Activated naive CD4-positive, alpha-beta T cell treated with Interleukin-2 at 50 U/mL for 16 hours (primary cell): ENCODE measurements at places on chromosomes 3 and 15.

DNA sequence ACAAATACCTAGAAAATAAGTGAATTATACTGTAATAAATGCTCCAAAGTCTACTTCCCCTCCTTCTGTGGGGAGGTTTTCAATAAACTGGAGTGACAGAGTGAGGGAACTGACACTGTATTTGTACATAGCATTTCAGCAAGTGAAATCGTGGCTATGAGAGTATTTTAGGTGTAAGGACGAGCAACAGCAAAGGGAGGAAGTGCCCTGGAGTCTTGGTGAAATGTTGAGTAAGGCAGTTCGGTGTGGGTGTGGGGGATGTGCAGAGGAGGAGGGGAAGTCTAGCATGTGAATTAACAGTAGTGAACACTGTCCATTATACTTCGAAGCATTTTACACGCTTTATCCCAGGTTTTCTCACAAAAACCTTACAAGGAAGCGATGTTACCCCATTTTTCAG, 18.1 kb upstream of the P2RY13 start:
- no peak for DNase-seq

- DNase-seq: no peak
Observed at GRCh38 chr3:43176666-43177065, 70.8 kb upstream of the POMGNT2 start.

DNA sequence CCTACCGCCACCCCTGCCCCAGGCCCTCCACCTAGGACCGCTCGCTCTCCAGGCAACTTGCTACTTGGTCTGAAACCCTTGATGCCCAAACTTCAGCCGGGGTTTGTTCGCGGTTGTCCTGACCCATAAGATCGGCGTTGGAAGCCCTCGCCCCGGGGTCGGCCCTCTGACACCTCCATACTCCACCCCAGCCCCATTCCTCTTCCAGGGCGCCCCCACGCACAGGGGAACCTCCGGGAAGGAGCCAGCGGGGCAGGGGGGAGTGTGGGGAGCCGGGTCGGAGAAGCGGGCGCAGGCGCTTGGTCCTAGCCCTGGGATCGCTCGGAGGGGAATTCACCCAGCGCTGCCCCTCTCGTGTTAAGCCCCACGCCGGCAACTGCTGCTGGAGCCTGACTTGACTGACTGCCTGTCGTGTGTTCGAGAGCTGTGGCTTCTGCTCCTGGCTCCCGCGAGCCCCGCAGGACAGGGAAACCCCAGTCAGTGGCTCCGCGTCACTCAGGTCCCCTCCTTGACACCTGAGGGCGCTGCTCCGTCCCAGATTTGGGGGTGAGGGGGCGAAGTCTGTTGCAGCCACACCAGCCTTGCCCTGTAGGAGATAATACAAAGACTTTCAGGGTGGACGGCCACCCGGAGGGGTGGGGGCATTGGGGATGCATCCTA, 675 bp downstream of the RYR3 start:
- no peak for DNase-seq

GRCh38 chr3:48697952-48698351, 12.2 kb upstream of the NCKIPSD start:
- no peak for DNase-seq

DNA sequence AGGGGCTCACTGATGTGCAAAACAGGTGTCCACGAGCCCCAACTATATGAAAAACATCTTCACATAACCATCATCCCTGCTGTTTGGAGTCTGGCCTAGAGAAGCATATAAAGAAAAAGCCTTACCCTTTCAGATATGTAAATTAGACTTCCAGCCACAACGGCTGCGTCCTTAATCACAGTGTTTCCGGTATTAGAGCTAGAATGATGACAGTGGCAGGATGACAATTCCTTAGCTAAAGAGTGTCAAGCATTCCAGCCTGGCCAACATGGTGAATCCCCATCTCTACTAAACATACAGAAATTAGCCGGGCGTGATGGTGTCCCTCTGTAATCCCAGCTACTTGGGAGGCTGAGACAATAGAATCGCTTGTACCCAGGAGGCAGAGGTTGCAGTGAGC, 19.5 kb upstream of the SAMD7 start:
- no peak for DNase-seq

DNA sequence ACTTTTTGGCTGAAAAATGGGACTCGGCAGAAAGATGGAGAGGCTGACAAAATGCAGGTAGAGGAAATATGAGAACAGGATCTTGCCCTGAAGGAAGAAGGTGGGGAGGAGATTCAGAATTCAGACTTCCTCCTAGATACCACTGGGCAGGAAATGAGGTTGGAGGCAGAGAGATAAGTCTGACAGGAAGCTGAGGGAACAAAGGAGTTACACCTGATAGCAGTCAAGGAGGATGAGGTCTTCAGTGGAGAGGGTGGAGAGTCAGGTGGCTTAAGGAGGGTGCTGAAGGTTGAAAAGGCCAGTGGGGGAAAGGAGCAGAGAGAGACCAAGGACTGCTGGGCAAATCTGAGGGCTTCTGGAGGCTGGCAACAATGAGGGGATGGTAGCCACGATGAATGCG, 56.8 kb downstream of the CCR4 start:
- no peak for DNase-seq

DNA sequence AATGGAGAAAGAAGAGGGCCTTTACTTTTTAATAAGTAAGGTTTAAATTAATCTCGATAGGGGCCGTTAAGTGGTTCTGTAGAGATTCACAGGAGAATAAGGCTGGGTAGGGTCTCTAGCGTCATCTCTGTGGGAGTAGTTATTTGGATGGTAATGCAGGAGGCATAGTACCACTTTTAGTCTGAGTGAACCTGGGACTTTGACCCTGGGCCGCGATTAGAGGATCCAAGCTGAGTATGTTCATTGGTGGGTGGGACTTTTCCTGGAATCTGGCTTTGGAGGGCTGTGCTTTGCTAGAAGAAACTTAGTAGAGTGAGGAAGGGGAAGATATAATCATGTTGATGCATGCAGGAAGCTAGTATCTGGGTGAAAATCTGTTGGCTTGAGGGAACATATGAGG, 4.0 kb downstream of the LPP start:
- no peak for DNase-seq

- DNase-seq: no peak
Observed at GRCh38 chr3:52333869-52334557, 17.9 kb downstream of the DNAH1 start.

- no peak for DNase-seq
Observed at GRCh38 chr3:11244121-11244677, 28.0 kb upstream of the ATG7 start.

GRCh38 chr15:88649286-88649733, 10.5 kb downstream of the ISG20 start:
- DNase-seq: peak; percentile 77

DNA sequence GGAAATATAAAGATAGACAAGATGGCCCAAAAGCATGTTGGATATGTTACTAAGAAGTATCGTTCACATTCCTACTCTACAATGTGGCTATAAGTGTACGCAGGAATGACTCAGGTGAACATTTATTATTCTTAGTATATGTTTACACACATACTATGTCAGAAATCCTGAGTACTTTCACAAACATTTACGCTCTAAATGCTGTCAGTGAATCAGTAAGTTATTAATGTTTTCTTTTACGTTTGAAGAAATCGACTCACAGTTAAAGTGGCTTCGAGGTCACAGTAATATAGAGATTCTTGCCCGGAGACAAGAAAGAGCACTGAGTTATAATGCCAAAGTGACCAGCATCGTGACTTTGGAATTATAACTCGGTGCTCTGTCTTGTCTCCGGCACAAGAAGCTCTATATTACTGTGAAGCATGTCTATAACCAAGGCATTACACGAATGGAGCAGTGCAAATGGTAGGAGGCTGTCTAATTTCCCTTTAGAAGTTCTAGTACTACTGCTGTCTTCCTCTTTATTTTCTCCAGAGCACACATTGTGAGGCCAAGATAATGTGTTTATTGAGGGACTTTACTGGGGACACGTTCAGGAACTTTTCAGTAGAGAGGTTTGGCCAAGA, 61.8 kb upstream of the P3H2 start:
- no peak for DNase-seq

DNA sequence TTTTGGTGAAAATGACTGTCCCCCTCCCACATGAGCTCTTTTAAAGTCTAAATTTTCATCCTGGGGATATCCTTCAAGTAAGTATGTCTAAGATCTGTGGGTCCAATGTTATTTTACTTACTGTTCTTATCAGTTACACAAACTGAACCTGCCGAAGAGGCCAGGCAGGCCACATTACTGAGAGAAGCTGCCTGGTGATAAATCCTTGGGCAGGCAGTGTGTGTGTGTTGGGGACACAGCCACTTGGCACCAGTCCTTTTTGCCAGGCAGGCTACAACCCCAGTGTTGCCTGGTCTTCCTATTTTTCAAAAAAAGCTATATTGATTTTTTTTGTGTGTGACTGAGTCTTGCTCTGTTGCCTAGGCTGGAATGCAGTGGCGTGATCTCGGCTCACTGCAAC, 50.6 kb upstream of the RASA2 start:
- no peak for DNase-seq

GRCh38 chr3:77204788-77205187, 164.9 kb downstream of the ROBO2 start:
- DNase-seq: no peak

DNA sequence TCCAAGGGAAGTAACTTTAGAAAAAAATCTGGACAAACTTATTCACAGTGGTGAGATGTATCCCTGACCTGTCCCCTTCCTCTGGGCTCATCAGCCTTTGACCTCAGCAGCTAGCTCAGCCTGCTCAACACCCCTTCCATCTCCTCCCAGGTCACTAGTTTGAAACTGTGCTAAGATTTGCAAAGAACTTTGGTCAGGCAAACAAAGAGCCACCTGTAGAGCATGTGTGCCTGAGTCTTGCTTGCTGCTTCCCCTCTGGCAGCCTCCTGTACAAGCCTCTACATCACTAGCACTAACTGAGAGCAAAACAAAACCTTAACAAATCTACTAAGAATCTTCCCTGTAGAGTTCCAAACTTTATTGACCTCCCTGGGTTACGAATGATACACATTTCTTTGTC, 43.9 kb downstream of the NR1I2 start:
- no peak for DNase-seq

GRCh38 chr15:36689012-36689321, 109.5 kb downstream of the CDIN1 start:
- DNase-seq: no peak

DNA sequence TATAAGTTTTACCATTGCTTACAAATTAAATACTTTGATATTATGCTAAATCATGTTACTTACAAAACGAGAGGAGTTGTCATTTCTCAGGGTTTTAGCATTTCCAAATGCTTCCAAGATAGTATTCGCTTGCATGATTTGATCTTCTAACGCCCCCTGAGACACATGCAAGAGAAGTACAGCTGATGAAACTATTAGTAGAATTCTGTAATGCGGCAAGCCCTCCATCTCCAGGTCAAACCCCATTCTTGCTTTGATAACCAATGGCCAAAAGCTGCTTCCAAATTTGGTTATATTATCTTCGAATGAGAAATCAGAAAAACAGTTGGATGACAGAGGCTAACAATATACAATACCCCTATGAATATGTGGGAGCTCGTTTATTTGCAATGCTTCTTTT, 14.7 kb downstream of the MYH15 start:
- DNase-seq: no peak

DNA sequence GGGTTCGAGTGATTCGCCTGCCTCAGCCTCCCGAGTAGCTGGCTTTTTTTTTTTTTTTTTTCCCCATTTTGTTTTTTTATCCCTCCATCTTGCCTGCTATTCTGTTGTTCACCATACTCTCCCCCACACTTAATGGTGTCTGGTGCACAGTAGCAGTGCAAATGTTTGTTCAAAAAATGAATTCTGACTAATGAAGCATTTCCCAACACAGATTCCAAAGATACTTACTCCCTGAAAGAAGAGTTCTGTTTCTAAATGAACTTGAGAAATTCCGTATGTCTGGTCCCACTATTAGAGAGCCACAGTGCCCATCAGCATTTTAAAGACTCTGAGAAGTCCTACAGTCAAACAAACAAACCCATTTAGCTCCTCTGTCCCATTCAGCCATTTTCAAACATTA, 9.5 kb downstream of the EDEM1 start:
- DNase-seq: no peak

- DNase-seq: peak; percentile 74
Observed at GRCh38 chr3:187987924-187988323, 166.0 kb upstream of the LPP start.

DNA sequence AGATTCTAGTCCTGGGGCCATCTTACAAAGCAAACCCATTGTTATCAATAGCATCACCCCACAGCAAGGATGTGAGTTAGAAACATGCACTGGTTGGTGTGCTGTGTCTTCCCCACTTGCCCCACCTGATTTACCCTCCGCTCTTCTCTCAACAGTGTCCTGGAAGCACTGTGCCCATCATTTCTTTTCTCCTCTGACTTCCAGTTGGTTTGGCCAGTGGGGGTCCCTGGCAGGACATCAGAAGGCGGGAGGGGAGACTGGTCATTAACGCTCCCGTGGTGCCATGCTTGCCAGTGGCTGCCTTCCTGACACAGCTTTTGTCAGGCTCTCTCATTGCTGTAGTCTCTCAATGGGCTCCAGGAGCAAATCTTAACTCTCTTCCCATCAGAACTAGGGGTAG, 11.5 kb upstream of the BUB1B start:
- DNase-seq: no peak

DNA sequence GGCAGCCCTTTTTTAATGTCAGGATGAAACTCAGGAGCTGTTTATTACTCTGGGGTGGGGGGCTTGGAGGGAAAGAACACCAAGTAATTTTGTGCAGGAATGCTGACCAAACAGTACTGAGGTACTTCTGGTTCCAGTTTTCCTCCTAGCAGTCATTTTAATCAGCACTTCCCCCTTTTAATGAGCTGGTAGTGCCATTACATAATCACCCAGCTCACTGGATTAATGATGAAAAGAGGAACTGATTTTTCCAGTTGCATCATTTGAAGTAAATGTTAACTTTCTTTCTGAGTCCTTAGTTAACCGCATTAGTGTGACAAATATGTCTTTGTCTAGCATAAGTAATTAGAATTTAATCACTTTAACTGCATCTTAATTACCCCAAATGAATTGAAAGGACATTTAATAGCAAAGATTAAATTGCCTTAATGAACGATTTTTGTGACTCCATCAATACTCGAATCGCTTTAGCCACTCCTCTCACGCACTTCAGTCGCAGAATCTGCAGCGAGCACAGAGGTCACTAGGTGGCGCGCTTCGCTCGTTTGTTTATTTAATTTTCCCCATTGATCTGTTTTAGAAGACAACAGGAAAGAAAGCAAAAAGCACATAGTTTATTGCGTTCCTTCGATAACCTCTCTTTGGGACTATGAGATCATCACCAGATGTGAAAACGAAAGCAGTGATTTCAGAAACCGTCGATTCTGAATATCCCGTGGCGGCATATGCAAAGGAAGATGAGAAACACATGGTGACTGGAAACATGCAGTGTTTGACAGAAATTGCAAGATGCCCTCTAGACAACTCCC, 9.8 kb downstream of the ONECUT1 start:
- DNase-seq: peak; percentile 76
